Stimulated activated CD8-positive, alpha-beta memory T cell treated with anti-CD3 and anti-CD28 coated beads, Interleukin-4, amount 100 ng/mL, for 4 hours (primary cell): ENCODE measurements at places on chromosomes 3 and 15.

GRCh38 chr15:88450125-88450798 is 16.9 kb downstream of the MRPL46 start:
- no peak for DNase-seq

DNA sequence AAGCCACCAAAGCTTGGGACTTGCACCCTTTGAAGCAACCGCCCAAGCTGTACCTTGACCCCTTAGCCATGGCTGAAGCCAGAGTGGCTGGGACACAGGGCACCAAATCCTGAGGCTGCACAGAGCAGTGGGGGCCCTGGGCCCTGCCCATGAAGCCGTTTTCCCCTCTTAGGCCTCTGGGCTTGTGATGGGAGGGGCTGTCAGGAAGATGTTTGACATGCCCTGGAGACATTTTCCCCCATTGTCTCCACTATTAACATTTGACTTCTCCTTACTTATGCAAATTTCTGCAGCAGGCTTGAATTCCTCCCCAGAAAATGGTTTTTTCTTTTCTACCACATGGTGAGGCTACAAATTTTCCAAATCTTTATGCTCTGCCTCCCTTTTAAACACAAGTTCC is 522.2 kb downstream of the EDEM1 start:
- DNase-seq, result no peak

DNA sequence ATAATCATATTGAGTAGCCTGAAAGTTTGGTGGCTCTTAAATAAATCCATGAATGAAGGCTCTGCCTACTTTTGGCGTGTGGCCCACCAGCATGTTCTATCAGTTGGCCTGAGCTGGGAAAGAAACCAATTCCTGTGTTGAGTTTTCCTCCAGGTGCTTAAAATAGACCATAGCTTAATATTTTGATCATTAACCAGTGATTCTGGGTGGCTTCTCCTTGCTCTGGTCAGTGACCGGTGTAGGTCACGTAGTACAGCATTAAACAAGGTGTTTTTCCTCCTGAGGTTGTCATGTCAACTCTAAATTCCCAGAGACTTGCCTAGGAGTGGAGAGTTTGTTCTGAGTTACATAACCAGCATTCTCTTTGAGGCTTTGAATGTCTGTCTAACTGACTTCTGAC is 1.3 kb downstream of the HHLA2 start:
- DNase-seq, result no peak

DNA sequence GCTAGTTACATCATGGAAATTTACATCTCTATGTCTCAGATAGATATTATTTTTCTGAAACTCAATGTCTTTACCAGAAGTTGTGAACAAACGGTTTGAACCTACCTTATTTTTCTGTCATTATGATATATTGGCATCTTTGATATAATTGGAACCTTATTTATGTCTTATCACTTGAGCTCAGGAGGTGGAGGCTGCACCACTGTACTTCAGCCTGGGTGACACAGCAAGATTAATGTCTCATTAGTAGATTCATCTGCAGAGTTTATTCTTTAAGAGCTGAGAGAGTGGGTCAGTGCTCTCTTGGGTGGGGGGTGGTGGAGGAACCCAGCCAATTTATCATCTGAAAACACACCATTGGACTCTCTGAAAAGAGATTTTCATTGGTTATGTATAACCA is 21.4 kb downstream of the SCG3 start:
- no peak for DNase-seq

DNA sequence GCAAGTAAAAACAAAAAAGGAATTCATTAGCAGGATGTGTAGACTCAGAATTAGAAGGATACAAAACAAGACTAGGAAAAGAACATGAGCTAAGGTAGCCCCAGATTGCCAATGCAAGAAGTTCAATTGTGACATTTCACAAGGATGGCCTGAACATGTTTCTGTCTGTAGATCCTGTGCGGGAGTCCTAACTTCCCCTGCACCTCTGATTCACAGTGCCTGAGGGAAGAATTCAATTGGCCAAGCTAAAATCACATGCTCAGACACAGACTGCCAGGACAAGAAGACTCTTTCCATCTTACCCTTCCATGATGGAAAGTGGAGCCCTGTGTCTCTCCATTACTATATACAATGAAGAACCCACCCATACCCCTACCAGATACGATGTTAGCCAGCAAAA is 251.5 kb downstream of the KCNH8 start:
- DNase-seq, result no peak

DNA sequence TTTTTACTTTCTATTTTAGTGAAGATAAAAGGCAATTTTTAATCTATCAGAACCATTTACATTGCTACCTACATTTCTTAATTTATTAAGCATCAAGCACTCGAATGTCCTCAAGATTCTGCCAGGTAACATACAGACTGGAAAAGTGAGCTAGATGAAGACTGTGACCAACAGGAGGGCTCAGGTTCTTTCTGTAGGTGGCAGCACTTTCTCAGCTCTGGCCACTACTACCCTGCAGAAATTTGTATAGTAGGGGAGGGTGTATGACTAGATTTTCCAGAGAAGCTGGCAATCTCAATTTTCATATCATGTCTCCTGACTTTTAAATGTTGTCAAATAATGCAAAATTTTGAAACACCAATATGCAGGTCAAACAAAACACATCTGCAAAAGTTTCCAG is 165.0 kb upstream of the SUCLG2 start:
- no peak for DNase-seq

DNA sequence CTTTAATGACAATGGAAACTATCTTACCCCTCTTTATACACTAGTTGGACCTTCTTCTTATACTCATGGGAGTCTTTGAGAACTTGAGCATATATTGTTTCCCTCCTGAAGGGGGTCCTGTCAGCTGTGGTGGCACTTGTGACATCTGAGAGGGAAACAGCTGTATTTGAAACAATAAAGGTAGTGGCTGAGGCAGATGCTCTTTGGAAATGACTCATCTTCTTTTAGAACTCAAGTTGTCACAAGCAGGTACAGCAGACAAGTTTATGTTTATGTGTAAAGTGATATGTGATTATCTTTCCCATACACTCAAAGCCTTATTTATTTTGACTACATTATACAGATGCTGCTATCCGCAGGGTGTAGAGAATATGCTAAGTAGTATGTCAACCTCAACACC is 220.0 kb upstream of the GRM7 start:
- no peak for DNase-seq

DNA sequence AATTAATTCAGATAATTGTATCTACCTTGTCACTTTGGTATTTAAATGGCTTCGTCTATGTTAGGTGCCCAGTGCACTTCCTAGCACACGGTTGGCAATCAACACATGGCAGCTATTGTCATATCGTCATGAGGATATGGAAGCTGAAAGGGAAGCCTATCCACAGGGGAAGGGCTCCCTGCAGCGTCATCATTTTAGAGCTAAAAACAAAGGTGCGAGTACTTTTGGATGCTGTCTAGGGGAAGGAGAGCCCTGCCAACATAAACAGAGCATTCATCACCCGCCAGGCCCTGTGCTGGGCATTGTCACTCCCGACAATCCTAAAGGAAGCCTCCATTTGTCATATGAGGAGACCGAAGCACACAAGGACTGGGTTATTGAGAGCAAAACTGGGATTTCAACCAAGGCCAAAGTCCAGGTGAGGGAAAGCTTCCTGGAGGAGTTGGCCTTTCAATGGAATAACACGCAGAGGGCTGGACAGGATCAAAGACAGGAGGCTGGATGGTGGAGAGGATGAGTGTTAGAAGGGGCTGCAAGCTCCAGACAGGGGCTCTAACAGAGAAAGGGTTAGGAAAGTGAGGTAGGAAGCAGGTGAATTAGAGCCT is 8.0 kb upstream of the PARL start:
- no peak for DNase-seq

DNA sequence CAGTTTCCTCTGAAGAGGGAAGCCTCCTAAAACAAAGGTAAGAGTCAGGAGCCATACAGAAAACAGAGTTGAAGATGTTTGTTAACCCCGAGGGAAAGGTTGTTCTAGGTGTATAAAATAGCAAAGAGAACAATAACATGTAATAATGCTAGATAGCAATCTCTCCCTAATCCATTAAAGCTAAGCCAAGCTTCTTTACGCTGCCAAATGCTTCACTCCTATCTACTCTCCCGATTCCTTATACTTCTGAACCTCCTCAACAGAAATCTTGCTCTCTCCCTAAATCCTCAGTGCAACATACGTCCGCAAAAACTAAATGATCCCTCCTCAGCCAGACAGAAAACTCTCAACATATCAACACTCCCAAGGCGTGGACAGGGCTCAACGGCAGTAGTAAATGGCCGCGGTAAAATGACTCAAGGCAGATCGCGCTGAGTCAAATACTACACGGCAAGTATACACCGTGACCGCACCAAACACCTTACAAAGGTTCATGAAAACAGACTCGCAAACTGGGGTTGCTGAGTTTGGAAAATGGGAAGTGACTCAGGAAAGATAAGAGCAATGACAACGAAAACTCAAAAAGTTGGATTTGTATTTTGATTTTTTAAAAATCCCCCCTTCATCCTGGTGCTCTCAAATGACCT is 682 bp downstream of the CLDND1 start:
- DNase-seq, result peak; percentile 22

GRCh38 chr3:12486916-12487315 is 2.6 kb downstream of the TSEN2 start:
- DNase-seq, result no peak

- DNase-seq, result no peak
Observed at GRCh38 chr3:74661672-74662071, 47.2 kb upstream of the CNTN3 start.

- no peak for DNase-seq
Observed at GRCh38 chr3:138902171-138902570, 44.8 kb downstream of the FOXL2 start.

GRCh38 chr3:114880078-114880477 is 267.0 kb downstream of the ZBTB20 start:
- DNase-seq, result no peak

DNA sequence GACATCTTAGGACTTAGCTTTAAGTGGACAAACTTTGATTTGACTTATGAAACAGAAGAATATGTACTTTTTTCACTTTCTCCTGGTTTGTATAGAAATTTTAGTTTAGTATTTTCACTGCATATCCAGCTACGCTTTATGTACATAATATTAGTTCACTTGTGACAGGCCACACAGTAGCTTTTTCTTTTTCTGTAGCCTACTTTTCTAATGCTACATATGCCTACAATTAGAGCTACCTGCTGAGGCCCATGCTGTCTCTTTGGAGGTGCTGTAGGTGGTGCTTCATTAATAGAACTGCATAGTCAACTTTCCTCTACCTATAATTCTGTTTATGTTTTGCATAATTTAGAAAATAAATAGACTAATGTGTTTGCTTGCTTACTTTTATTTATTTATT is 191.6 kb downstream of the NLGN1 start:
- DNase-seq, result no peak

DNA sequence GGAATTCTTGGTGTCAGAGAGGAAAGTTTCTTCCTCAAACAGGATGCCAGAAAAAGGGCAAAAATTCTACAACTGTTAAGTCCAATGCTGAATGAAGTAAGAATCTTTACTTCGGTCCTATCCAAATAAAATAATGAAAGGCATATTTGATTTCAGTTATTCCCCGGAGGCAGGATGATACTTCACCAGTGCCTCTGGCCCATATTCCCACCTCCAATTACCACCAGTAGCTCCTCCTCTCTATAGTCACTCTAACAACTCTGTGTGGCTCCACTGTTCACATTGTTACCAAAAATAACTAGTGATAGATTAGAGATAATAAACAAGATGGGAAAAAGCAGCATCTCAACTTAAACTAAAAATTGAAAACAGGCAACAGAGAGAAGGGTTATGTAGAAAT is 20.7 kb downstream of the MAP1A start:
- no peak for DNase-seq

DNA sequence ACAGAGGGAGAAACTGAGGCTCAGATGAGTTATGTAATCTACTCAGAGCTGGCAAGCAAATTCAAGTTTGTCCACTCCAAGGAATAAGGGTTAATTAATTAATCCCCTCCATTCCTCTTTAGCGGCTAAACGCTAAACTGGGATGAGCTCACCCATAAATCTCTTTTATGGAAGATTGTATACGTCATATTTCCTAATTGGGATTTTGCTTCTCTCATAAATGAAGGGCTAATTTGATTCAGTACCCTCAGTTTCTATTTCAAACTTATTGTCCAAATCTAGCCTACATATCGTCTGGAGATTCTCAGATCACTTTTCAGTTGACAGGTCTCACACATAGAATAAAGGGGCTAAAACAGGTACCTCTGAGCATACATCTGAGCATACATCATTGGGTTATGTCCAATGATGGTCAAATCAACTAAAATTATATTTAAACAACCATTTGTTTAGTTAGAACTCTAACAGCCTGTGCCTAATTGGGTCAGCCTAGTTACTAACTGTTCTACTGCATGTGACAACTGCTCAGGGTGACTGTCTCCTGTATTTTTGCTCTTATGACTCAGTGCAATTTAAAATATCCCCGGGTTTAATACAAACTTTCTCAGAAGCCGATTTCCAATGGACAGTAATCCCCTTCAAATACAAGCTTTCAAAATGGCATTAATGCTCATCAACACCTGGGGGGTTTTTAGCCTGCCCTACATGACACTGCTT is 57.6 kb upstream of the PLXND1 start:
- DNase-seq, result no peak

GRCh38 chr3:169774186-169774585 is 990 bp downstream of the MYNN start:
- DNase-seq, result no peak

DNA sequence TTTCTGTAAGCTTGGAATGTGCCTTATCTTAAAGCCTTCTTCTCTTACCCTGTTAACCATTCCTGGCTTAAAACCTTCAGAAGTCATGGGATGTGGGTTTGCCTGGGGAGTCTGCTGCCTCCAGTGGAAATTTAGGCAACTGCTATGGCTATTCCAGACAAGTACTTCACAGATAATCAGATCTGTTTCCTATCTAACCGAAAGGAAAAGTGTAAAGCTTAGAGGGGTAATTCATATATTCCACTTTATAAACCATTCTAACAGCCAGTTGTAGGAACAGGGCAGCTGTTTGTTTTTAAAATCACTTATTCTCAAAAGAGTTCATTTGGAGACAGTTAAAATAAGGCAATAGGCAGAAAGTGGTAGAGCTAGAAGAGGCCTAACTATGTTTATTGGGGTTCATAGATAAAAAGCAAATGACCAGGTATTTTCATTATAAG is 219.9 kb downstream of the TCF12 start:
- no peak for DNase-seq

GRCh38 chr15:77634266-77634962 is 1.7 kb upstream of the LINGO1 start:
- peak; percentile 5 for DNase-seq

- DNase-seq, result no peak
Observed at GRCh38 chr15:88654430-88655102, 15.8 kb downstream of the ISG20 start.

- DNase-seq, result no peak
Observed at GRCh38 chr3:58404396-58404795, 29.2 kb downstream of the PDHB start.

DNA sequence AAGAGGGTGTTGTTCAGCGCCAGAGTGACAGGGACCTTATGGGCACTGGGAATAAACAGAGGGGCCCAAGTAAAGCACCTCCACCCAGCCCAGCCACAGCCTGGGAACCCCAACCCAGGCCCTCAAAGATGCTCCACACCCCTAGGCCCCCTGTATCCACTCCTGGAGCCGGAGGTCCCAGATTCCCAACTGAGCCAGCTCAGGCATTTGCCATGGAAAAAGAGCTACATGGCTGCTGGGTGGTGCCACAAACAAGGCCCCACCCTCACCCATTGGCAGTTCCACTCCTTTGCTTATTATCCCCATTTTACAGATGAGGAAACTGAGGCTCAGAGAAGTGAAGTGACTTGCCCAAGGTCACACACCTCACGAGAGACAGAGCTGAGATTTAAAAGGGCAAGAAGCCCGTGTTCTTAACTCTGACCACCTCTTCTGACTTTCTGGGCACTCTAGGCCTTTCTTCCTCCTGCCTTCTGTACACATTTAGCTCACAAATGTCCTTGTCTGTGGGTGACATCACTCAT is 16.9 kb downstream of the ANPEP start:
- DNase-seq, result no peak

GRCh38 chr3:66487465-66487864 is 13.4 kb downstream of the LRIG1 start:
- no peak for DNase-seq
